ENCODE measurements at places on chromosomes 4 and X. TPM values are rescaled to one million over a fixed set of nuclear protein-coding genes. Genes with fewer than 3 reads are reported as not detected.

Gene ETDC
- not detected for polyA plus RNA-seq

DNA sequence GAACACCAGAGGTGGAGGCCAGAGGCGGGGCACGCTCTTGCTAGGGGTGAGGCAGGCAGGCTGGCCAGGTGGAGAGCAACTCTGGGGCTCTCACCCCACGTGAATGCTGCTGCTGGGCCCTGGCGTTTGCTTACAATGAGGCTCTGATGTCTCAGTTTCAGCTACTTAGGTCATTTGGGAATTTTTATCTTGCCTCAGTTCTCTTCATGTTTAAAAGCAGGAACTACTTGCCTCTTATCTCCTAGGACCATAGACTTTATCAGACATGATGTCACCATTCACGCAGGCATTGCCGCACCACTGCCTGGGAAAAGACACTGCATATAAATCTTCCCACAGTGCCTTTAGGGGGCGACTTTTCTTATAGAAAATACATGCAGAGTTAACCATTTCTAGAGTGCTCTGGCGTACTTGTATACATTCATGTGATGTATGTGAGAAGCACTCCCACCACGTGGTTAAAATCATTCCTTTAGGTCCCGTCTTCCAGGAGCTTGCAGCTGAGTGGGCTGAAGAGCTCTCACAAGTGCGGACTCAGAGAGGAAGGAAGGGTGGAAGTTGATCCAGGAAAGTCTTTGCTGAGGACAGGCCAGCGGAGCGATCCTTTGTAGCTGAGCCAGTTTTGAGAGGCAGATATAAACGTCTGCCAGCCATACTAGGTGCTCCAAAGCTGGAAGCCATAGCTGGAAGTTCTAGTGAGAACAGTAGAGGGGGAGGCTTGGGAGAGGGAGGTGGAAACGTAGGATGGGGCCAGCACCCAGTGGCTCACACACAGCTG is 84.3 kb upstream of the CLDN34 start:
- DNase-seq = no peak

- no peak for DNase-seq
These were observed 98.7 kb downstream of the ATP8A1 start for GRCh38 chr4:42558156-42558555.

- no peak for DNase-seq
These were observed 38.8 kb downstream of the SEPTIN6 start for GRCh38 chrX:119654112-119654531.

GRCh38 chr4:7001271-7001670 is 41.9 kb upstream of the TADA2B start:
- DNase-seq = no peak

Gene SAP30
- 21.4 TPM for polyA plus RNA-seq

All from right lung (tissue), 10 donors.